ENCODE measurements at places on chromosomes 16 and 17.
A peak's percentile ranks its signal among the peaks of the same experiment; 100 is the strongest.

DNA sequence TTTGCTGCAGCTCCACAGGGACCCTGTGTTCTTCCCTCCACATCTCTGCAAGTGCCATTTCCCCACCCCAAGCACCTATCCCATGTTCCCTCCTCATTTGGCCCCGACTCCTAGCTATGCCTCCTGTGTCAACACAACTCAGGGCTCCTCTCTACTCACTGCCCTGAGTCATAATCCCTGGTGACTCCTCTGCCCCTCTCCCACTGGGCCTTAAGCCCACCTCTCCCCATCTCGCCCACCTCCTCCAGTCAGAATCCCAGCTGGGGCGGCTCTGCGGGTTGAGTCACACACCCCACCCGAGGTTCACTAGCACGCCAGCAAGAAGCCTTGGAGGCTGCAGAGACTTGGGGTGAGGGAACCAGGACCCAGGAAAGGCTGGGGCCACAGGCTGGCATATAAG lies 346.2 kb downstream of the FOXL1 start:
- no peaks in the 10 kb centered on the region for H3K27me3 ChIP-seq
- no peak overlapping the region for H3K4me3 ChIP-seq
- no peaks in the 10 kb centered on the region for H3K4me1 ChIP-seq

- H3K27me3 ChIP-seq = no peaks in the 10 kb centered on the region
- H3K4me1 ChIP-seq = no peaks in the 10 kb centered on the region
- no peak overlapping the region for H3K4me3 ChIP-seq
- H3K27ac ChIP-seq = no peak overlapping the region
- peak; percentile 22 for DNase-seq
These were observed 25.0 kb downstream of the CDK12 start for GRCh38 chr17:39486242-39486641.

DNA sequence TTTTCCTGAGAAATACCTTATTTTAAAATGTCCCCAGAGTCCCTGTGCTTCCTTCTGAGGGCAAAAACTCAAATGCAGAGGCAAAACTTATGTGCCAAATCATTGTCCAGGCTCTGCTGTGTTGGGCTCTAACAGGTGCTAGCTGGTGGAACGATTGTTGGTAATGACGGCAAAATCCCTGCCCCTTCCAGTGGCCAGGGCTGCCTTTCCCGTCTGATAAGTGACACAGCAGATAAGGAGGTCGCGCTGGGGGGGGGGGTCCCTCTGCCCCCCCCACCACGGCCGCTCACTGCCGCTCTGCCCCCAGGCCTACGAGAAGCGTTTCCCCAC lies 29.1 kb downstream of the SEC14L5 start:
- H3K27ac ChIP-seq = no peak overlapping the region
- H3K27me3 ChIP-seq = no peaks in the 10 kb centered on the region
- H3K4me1 ChIP-seq = no peaks in the 10 kb centered on the region
- H3K4me3 ChIP-seq = no peak overlapping the region
- DNase-seq = no peak

- DNase-seq = no peak
- no peaks in the 10 kb centered on the region for H3K36me3 ChIP-seq
- H3K27me3 ChIP-seq = no peaks in the 10 kb centered on the region
- no peak overlapping the region for H3K27ac ChIP-seq
These were observed 32.0 kb downstream of the CDH13 start for GRCh38 chr16:82658796-82659195.

DNA sequence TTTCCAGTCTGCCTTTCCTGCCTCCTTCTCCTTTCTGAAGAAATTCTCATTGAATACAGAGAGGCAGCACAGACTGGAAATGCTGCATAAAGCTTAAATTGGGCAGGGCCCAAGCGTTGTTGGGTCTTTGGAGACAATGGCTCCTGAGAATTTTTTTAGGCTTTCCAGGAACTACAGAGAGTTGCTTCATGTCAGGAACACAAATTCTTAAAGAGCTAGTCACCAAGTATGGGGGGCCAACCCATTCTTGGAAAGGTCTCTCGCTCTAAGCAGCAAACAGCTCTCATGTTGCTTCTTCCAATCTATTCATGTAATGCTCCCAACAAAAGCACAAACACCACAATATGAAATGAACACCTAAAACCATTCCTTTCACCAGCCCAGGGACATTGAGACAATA lies 6.9 kb downstream of the HNF1B start:
- H3K36me3 ChIP-seq = no peaks in the 10 kb centered on the region
- H3K4me1 ChIP-seq = no peaks in the 10 kb centered on the region
- no peak overlapping the region for H3K27ac ChIP-seq

DNA sequence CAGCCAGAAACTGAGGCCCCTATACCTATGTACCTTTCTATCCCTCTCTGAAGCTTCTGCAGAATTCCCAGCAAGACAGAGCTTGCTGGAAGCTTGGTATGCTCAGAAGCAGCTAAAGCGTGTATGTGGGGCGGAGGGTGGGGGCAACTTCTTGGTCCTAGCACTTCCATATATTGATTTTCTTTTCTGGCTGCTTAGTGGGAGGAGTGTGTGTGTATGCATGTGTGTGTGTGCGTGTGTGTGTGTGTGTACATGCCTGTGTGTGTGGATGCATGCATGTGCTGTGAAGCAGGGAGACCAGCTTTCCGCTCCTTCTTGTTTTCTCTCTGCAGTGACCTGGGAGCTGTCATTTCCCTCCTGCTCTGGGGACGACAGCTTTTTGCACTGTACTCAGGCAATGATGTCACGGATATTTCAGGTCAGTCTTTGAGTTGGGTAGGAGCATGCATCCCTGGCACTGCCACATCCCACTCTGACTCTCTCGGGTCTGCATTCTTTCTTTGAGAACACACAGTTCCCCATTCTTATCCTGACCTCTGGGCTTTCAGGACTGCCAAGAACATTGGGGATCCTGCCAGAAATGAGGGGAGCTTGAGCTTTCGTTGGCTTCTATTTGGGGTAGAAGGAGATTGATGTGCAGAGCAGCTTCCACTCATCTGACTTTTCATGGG lies 10.7 kb downstream of the HPR start:
- DNase-seq = no peak
- H3K27me3 ChIP-seq = no peaks in the 10 kb centered on the region
- H3K4me3 ChIP-seq = no peak overlapping the region
- H3K27ac ChIP-seq = peak overlapping the region; percentile 95
- H3K36me3 ChIP-seq = no peaks in the 10 kb centered on the region
- no peaks in the 10 kb centered on the region for H3K4me1 ChIP-seq

DNA sequence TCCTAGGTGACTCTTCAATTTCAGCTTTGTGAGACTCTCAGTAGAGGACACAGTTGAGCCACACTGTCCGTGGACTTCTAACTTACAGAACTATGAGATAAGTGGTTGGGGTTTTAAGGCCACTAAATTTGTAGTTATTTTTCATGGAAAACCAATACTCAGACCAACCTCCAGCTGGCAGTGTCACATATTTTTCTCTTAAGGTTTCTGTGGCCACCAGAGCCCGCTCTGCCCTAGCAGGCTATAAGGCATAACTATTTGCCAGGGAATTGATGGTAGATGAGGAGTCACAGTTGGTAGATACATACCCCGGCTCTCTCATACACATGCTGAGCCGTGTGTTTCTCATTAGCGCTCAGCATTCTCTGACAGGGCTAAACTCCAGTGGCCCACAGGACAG lies 336.8 kb upstream of the MON1B start:
- H3K27me3 ChIP-seq = no peaks in the 10 kb centered on the region
- H3K27ac ChIP-seq = no peak overlapping the region
- no peak overlapping the region for H3K4me3 ChIP-seq
- no peak for DNase-seq
- no peaks in the 10 kb centered on the region for H3K36me3 ChIP-seq

- no peak overlapping the region for H3K4me3 ChIP-seq
- no peaks in the 10 kb centered on the region for H3K36me3 ChIP-seq
- no peaks in the 10 kb centered on the region for H3K27me3 ChIP-seq
- no peaks in the 10 kb centered on the region for H3K4me1 ChIP-seq
- no peak overlapping the region for H3K27ac ChIP-seq
These were observed 25.7 kb upstream of the ANKRD40CL start for GRCh38 chr17:50793007-50793406.

DNA sequence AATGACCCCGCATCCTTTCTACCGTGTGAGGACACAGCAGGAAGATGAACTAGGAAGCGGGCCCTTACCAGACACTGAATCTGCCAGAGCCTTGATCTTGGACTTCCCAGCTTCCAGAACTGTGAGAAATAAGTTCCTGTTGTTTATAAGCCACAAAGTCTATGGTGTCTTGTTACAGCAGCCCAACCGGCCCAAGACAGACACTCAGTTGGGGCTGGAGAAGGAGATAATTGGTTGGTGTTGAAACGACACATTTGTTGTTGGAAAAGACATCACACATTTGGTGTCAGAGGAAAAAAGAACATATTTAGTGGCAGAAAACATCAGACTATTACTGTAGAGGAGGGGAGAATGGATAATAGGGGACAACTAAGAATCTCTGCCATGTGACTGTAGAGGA lies 122.3 kb upstream of the SEC14L1 start:
- no peak overlapping the region for H3K27ac ChIP-seq
- no peak for DNase-seq
- H3K4me3 ChIP-seq = no peak overlapping the region
- no peaks in the 10 kb centered on the region for H3K4me1 ChIP-seq
- no peaks in the 10 kb centered on the region for H3K36me3 ChIP-seq

GRCh38 chr17:50420419-50421112 lies 5.5 kb upstream of the ACSF2 start:
- no peak overlapping the region for H3K27ac ChIP-seq
- no peaks in the 10 kb centered on the region for H3K4me1 ChIP-seq
- H3K27me3 ChIP-seq = no peaks in the 10 kb centered on the region
- H3K4me3 ChIP-seq = no peak overlapping the region
- no peaks in the 10 kb centered on the region for H3K36me3 ChIP-seq

DNA sequence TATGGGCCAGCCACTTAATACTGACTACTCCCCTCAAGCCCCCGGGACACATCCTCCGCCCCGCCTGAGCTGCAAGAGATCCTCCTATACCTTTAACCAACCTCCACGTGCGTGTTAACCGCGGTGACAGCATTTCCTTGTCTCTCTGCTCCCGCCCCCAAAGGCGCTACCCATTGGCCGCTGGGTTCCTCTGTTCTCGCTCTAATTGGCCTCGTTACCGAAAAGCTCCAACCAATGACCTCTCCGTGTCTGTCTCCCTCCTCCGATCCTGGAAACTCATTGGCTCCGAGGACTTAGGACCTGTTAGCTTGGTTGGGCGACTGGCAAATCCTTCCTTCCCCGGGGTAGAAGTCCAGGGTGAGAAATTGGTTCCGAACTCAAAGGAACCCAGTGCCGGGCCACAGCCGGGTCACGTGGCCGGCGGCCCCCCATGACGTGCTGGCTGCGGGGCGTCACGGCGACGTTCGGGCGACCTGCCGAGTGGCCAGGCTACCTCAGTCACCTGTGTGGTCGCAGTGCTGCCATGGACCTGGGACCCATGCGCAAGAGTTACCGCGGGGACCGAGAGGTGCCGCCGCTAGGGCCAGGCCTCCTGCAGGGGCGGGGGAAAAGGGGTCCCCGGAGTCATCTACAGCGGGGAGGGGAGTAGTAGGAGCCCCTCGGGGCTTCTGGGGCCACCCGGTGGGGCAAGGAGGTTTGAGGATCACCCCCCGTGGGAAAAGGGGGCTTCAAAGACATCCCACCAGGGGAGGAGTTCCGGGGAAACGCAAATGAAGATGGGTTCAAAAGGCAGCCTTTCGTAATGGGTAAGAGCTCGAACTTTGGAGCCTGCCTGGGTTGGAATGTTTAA lies at the start of gene PNPO:
Gene PNPO, plus strand, starts transcription at position 326 of the 850 bp plus-strand sequence. Its CDS starts 105 bp downstream, at position 431.
- DNase-seq = peak; percentile 96
- peak within 1 kb of the TSS; percentile 5 for H3K27ac ChIP-seq
- H3K27me3 ChIP-seq = no peaks in the 10 kb centered on the region
- H3K36me3 ChIP-seq = no peaks in the 10 kb centered on the region
- H3K4me1 ChIP-seq = no peaks in the 10 kb centered on the region
- peak within 1 kb of the TSS; percentile 71 for H3K4me3 ChIP-seq

- DNase-seq = no peak
- H3K4me1 ChIP-seq = no peaks in the 10 kb centered on the region
- H3K27ac ChIP-seq = no peak overlapping the region
These were observed 483.1 kb upstream of the ERCC4 start for GRCh38 chr16:13436641-13437412.

GRCh38 chr17:40313668-40314583 lies 4.9 kb downstream of the RARA start:
- H3K27me3 ChIP-seq = no peaks in the 10 kb centered on the region
- DNase-seq = no peak
- H3K4me1 ChIP-seq = peaks cover 15% of the 10 kb centered on the region
- no peaks in the 10 kb centered on the region for H3K36me3 ChIP-seq
- peak overlapping the region; percentile 16 for H3K27ac ChIP-seq

DNA sequence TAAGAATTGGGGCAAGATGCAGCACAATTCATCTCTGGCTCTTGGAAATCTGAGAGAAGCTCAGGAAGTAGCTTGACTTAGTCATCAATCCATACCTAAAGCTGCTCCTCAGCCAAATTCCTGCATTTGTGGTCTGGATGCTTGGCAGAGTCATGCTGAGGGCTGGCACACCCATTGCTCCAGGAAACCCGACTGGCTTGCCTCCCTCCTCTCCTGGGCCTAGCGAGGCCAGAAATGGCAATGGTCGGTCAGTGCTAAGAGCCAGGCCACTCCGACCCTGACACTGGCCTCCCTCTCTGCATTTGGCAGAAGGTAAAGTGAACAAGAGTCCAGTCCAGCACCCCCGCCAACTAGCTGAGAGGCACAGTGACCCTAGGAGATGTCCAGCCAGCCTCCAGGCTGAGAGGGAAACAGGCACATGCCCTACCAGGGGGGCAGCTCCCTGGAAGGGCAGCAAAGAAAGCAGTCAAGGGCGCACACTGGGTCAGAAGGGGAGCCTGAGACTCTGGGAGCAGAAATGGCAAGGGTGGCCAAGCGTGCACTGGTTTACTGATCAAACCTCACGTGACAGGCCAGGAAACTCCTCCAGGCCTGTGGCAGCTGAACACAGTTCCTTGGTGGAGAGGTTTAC lies 10.0 kb downstream of the POLDIP2 start:
- peaks cover 7% of the 10 kb centered on the region for H3K36me3 ChIP-seq
- peaks cover 4% of the 10 kb centered on the region for H3K4me1 ChIP-seq
- no peak overlapping the region for H3K4me3 ChIP-seq
- H3K27me3 ChIP-seq = no peaks in the 10 kb centered on the region
- DNase-seq = peak; percentile 71

DNA sequence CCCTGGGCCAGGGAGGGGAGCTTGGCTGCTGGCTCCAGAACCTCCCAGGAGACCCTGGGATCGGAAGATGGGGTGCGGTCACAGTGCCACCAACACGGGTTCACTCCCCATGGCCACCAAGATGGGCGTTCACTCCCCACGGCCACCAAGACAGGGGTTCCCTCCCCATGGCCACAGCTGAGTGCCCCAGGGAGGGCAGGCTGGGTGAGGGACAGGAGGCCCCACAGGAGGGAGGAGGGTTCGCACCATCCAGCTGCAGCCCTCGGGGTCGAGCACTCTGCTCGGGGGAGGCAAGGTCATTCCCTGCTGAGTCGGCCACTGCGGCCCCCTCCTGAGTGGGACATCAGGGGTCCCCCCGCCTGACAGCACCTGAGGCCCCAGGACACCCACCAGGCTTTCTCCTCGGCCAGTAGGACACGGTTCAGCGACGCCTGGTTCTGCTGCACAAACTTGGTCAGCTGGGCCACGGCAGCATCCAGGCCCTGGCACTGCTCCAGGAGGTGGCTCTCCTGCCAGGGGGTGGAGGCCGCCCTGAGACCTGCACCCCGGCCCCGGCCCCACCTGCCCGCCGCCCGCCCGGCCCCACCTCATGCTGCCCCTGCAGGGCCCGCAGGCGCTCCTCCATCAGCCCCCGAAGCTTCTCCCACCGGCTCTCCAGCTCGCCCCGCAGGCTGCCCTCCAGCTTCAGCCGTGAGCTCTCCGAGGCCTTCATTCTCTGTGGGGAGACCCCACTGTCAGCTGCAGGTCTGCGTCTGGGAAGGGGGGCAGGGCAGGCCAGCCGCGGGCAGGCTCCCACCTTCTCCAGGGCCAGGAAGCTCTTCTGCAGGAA lies 5.9 kb downstream of the CCDC154 start:
- H3K4me3 ChIP-seq = no peak overlapping the region
- no peaks in the 10 kb centered on the region for H3K36me3 ChIP-seq
- no peak overlapping the region for H3K27ac ChIP-seq
- no peaks in the 10 kb centered on the region for H3K4me1 ChIP-seq
- H3K27me3 ChIP-seq = no peaks in the 10 kb centered on the region

All from aorta (tissue), 5 donors.